BJ (cell line): ENCODE measurements at places on chromosomes 5 and 9.

DNA sequence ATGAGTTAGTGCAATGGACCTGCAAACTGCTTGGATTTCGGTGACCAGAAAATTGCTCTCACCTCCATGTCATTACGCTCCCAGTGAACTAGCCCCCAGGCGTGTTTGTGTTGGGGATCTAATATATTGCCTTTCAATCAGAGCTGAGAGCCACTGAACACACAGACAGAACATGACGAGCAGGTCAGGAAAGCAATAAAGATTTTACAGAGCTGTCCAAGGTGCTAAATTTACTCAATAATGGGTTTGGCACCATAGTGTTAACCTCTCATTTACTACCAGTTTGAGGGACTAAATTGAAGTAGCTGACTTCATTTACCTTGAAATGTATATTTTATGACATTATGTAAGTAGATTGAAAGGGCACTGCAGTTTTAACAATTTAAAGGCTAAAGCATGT is 383.0 kb downstream of the EBF1 start:
- no peak for DNase-seq

GRCh38 chr5:41009232-41009631 is 61.9 kb downstream of the MROH2B start:
- DNase-seq: no peak

GRCh38 chr5:134142806-134143205 is 28.3 kb downstream of the TCF7 start:
- DNase-seq: no peak

DNA sequence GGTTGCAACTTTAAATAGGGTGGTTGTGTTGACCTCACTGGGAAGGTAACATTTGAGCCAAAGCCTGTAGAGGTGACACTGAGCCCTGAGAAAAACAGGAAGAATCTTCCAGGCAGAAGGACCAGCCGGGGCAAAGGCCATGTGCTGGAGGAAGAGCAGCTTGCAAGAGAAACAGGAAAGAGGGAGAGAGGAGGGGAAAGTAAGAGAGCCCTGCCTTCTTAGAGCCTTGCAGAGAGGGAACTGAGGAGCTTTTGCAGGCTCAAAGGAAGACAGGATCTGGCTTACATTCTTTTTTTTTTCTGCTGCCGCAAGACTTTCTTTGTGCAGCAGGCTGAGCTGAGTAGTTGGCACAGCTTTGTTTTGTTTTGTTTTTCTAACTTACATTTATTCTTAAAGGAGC is 17.4 kb downstream of the C9orf153 start:
- no peak for DNase-seq

DNA sequence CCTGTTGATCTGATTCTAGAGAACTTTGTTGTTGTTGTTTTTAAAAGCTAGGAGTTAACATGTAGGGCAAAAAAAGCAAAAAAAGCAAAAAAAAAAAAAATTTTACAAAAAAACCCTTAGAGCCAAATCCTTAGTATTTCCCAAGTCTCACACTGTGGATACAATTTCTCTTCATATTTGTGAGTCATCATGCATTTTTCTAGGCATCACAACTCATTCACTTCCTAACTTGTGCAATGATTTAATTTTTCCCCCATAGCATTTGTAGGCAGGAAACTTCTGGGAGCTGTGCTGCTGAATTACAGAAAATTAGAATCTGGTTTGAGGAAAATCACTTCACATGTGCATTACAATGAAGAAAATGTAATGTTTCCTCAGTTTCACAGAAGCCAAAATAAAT is 91.9 kb downstream of the MARCHF3 start:
- DNase-seq: peak; percentile 55
